Suprapubic skin (tissue), 4 donors: ENCODE measurements at places on chromosomes 3 and 15.

- no peak for DNase-seq
These were observed 16.3 kb downstream of the RTP1 start for GRCh38 chr3:187213616-187214015.

DNA sequence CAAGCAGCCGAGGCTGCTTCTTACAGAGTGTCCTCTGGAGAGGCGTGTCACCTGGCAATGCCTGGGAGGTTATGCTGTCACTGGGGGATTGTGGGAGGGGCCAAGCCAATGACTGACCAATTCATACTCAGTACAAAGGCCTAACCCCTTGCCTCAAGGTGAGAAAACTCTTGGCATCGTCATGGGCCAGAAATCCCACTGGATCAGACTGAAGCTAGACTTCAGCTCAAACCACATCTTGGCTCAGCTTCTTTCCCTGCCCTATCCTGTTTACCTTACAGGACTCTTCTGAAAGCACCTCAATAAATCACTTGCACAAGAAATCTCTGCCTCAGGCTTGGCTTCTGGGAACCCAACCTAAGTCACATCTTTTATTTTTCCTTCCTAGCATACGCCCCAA is 9.5 kb downstream of the ANAPC13 start:
- DNase-seq, result no peak

DNA sequence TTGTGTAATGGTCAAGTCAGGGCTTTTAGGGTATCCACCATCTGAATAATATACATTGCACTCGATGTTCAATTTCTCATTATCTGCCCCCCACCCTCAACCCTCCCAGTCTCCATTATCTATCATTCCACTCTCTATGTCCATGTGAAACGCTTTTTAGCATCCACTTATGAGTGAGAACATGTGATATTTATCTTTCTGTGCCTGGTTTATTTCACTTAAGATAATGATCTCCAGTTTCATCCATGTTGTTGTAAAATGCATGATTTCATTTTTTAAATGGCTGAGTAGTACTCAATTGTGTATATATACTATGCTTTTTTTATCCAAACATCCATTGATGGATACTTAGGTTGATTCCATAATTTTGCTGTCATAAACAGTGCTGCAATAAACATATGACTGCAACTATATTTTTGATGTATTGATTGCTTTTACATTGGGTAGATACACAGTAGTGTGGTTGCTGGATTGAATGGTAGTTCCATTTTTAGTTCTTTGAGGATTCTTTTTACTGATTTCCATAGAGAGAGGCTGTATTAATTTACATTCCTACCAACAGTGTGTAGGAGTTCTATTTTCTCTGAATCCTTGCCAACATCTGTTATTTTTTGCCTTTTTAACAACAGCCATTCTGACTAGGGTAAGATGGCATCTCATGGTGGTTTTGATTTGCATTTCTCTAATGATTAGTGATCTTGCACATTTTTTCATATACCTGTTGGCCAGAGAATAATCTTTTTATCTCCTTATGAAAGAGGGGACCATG is 332.9 kb upstream of the TGFBR2 start:
- DNase-seq, result no peak

- no peak for DNase-seq
These were observed 63.4 kb downstream of the SNRK start for GRCh38 chr3:43349716-43350115.

- no peak for DNase-seq
These were observed 292.0 kb upstream of the C2CD4B start for GRCh38 chr15:62457100-62457499.

DNA sequence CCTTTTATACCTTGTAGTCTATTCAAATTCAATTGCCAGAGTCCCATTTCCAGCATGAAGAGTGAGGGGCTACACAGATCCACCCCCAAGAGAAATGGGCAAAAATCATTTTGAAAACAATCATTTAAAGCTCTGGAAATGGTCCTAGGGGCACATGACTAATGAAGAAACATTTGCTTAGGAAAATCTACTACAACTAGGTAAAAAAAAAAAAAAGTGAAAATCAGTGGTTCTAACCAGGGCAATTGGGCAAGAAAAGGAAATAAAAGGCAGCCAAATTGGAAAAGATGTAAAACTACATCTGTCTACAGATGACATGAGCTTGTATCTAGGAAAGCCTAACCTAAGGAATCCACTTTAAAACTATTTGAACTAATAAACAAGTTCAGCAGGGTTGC is 9.4 kb downstream of the IMPG2 start:
- DNase-seq, result no peak

- no peak for DNase-seq
These were observed 99.2 kb upstream of the LRRN1 start for GRCh38 chr3:3699816-3700633.

DNA sequence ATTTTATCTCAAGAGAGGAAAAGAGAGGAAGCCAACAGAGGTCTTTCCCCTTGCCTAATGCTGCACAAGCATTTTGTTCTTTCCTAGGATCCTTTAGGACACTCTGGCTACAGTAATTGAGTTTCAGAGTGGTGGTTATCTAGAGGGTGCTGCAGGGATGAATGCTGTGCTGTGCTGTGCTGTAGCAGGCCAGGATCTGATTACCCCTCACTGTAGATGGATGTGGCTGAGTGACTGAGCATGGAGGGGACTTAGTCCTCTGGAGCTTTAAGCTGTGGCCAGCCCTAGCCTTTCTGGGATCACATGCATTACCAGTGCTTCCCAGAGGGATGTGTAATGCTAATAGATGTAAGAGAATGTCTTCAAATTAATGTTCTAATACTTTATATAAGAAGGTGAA is 94.8 kb downstream of the SLC9A9 start:
- no peak for DNase-seq

DNA sequence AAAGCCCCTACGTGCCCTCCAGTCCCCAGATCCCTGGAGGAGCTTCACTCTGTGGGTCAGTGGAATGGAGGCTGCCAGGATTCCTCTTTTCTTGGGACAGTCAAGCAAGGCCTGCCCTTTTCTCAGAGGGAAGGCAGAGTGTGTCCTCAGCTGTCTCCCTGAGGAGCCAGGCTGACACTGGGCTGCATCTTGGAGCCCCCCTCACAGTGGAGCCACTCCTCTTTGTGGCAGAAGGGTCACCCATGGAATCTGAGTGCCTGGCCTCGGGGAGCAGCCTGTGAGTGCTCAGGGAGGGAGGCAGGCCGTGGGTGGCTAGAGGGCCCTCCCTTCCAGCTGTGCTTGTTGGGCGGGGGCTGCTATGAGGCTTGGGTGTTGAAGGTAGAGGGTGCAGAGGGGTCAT is 41.2 kb downstream of the BOC start:
- DNase-seq, result no peak
